AG08396 (cell line): ENCODE measurements at places on chromosomes 4 and X.
A peak's percentile ranks its signal among the peaks of the same experiment; 100 is the strongest.

- DNase-seq = no peak
These were observed 38.7 kb downstream of the NLGN3 start for GRCh38 chrX:71183341-71183740.

GRCh38 chr4:36152735-36153134 lies 91.6 kb downstream of the ARAP2 start:
- DNase-seq = no peak

DNA sequence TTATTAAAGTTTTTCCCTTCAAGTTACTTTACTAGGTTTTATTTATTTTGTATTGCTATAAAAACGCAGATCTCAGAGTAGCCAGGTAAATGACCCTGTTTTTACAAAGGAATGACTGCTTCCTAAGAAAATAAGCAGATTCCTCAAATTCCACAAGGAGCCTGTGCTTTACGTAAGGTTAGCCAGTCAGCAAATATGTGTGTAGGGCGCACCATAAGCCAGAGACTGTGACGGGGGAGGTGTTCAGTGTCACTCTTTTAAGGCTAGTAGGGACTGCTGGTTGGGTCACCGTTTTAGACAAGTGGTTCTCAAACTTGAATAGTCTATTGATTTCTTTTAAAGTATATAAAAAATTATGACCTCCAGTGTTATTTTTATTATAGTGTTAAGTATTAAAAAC lies 119.9 kb downstream of the ANK2 start:
- DNase-seq = no peak

GRCh38 chrX:101659601-101660063 lies at the start of gene ARMCX2:
Gene ARMCX2, minus strand, starts transcription at chrX:101659850. Its CDS starts 2,262 bp downstream, at chrX:101657588.
- DNase-seq = peak; percentile 66

DNA sequence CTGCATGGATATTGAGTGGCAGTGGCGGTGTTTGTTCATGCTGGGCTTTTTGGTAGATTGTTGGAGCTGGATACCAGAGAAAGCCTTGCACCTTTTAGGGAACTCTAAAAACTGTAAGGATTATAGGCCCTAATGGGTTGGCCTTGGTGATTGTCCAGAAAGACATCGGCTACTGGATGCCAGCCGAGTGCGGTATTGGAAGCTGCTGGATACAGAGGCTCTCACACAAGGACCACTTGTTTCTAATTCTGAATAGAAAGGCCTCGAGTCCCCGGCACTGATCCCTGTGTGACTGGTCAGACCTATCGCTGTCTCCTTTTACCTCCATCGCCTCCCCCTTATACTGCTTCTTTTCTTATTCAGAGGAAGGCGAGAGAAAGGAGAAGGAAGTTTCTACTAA lies 27.3 kb upstream of the SCOC start:
- DNase-seq = no peak

DNA sequence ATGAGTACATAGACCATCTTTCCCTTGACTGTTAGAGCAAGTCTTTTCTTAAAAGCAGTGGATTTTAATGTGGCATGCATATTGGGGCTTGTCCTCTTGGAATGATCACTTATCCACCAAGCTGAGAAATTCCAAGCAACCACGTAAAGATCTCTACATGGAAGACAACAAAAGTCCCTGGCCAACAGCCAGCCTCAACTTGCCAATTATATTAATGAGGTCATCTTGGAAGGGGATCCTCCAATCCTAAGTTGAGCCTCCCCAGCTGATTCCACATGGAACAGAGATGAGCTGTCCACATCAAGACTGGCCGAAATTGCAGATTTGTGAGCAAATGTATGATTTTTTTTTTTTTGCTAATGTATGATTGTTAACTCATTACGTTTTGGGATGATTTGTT lies 20.6 kb upstream of the FTHL17 start:
- DNase-seq = no peak

DNA sequence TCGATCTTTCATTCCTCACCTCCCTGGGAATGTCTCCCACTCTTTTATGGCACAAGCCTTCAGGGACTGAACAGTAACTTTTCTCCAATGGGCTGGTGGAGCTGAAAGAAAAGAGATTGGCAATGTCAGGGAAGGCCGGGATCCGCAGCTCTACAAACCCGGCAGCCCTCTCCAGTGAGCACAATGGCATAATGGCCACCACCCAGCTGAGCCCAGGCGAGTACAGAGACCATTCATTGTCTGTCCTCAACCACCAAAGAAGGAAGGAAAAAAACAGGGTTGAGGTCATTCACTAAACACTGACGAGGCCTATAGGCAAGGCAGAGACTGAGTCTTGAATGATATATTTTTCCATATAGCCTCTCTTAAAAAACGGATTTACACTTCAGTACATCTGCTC lies 3.6 kb downstream of the GEMIN8 start:
- no peak for DNase-seq

GRCh38 chr4:187739771-187740170 lies 255.8 kb upstream of the ZFP42 start:
- no peak for DNase-seq

DNA sequence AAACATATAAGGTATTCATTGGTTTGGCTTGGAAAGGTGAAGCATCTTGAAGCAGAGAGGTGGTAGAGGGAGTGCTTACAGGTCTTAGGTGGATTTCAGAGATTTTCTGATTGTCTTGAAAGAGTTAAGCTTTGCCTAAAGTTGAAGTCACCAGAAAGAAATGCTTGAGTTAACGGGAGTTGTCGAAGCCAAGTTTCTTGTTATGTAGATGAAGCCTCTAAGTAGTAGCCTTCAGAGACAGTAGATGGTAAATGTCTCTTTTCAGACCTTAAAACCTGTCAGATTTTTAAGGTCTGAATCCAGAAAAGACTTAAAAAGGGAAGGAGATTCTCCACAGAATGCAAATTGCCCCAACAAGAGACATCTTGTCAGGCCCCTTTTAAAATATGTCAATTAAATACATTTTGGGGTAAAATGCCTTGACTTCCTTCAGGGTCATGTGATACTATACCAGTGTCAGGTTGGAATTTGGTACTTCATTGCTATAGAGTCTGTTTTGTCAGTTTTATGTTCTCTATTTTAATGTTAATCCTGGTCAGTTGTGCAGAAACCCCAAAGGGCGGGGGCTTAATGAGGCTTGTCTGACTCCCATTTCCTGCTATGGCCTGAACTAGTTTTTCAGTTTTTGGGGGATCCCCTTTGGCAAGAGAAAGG lies 81.0 kb downstream of the PCDH18 start:
- DNase-seq = no peak

GRCh38 chr4:23235628-23236390 lies 543.1 kb downstream of the GBA3 start:
- no peak for DNase-seq

DNA sequence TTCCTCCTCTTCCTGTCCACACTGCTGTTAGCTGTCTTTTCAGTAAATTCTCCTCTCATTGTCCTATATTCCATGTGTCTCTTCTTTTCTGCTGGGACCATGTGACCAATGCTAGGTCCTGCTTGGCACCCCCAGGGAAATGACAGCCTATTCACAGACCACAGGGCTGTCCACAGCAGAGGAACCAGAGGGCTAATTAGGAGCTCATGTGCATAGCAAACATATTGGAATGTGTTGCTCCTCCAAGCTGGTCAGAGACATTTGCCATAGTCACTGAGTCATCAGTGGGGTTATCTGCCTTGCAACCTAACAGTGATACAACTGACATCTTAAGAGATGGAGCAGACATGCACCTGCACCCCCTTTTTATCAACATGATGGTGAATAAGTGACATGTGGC lies 67.9 kb upstream of the PUDP start:
- DNase-seq = peak; percentile 33

DNA sequence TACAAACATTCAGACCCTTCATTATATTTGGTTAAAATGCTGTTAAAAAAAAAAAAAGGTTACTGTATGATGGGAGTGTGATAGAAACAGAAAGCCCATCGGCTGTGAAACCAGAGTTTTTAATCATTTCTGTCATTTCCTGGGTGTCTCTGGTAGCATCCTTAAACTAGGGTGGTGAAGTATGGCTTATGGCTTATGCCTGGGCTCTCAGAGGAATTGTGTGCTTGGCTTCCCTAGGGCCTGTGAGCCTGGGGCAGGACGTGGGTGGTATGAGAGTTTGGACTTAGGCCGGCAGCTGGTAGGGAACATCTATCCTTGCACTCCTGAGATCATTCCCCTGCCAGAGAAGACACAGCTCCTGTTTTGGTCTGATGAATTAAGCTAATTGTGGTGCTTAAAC lies 52.2 kb downstream of the DCUN1D4 start:
- DNase-seq = no peak

DNA sequence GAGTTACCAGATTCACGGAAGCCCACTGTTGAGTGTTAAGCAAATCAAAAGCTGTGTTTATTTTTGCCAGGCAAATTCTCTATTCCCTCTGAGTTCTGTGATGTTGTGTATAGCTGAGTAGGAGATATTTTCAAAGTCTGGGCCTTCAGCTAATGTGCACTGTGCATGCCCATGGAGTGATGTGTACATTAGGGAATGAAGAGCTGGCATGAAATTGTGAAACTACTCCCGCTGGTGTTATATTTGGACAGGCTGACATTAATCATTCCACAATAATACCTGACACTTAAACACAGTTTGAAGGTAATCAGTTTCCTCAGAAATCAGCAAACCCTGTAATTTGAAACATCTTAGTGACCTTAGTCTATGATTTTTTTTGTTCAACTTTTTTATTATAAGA lies 88.1 kb upstream of the MBNL3 start:
- DNase-seq = no peak

DNA sequence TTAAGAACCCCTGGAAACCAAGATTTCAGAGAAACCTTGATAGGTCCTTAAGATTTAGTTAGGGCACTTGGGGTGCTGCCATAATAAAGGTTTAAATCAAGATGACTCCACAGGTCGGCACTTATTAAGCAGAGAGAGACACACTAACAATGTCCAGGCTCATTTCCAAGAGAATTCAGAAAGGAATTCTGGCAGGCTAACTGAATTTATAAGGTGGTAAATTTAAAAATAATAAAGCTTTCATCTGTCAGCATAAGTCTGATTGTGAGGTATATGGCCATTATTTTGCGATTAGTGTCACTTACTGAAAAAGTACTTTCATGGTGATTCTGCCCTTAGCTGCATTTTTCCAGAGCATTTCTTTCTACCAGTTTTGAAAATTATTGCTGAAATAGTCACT lies 472.7 kb downstream of the ARAP2 start:
- no peak for DNase-seq

DNA sequence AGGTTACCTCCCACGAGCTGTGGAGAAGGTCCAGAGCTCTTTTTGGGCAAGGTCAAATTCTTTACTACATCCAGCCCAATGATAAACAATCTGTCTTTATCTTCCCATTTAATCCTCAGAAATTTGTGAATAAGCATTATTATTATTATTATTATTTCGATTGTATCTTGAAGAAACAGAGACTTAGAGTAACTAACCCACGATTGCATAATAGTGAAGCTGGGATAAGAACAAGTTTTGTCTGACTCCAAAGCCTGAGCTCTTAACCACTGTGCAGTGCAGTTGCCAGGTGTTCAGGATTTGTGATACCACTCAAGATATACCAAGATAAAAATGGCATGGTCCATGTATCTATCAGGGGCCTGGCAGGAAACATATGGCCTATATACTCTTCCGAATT lies 166.5 kb upstream of the LDB2 start:
- no peak for DNase-seq

DNA sequence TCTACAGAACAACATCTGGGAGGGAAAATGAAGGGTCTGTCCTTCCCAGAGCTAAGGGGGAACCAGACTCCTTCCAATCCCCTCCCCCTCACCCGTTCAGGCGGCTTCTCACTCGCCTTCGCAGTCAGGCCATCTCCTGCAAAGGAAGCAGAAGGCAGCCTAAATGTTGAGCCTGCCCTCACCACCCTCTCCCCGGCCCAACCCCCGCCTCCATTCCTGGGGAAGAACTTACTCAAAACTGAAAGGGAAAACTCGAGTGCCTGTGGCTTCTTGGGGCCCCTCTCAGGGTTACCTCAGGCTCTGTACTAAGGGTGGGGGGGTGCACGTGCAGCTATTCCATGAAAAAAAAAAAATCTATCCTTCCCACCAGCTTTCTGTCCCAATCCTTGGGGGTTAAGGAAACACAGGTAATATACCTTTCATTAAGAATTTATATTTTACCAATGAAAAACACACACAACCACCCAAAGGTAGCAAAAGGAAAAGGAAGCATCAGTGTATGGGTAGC lies 2.4 kb downstream of the ZMYM3 start:
- no peak for DNase-seq

DNA sequence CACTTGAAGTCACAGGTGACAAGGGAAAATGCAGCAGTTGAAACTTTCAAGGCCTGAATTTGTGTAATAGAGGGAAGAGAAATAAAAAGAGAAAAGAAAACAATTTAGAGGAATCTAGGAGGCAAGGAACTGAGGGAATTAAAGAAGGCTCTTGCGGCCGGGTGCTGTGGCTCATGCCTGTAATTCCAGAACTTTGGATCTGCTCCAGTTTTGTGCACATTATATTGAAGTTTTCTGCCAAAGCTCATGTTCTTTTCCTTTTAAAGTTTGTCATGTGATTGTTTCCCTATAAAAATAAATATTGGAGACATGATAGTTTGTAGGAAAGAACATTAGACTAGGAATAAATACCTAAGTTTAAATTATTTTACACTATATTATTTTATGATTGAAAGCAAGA lies 433.9 kb upstream of the CPEB2 start:
- no peak for DNase-seq

GRCh38 chr4:152148057-152148456 lies 387.2 kb upstream of the GATB start:
- DNase-seq = no peak

DNA sequence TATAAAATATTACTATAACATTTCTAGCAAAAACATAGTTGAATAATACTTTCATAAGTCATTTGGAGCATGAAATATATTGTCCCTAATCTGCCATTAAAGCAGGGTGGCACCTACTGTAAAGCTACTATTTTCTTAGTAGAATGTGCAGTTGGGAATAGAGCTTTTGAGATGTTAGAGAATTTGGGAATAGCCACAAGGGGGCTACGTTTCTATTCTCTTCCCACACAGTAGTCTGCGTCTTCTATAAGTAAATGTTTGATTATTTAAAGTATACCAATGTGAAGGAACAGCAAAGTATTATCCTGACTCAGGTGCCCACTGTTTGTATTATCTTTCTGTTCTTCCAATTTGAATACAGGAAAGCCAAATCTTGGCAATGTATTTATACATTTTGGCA lies 323.2 kb upstream of the GIMD1 start:
- DNase-seq = no peak

- peak; percentile 25 for DNase-seq
These were observed 675 bp downstream of the PRIMPOL start for GRCh38 chr4:184649971-184650855.

DNA sequence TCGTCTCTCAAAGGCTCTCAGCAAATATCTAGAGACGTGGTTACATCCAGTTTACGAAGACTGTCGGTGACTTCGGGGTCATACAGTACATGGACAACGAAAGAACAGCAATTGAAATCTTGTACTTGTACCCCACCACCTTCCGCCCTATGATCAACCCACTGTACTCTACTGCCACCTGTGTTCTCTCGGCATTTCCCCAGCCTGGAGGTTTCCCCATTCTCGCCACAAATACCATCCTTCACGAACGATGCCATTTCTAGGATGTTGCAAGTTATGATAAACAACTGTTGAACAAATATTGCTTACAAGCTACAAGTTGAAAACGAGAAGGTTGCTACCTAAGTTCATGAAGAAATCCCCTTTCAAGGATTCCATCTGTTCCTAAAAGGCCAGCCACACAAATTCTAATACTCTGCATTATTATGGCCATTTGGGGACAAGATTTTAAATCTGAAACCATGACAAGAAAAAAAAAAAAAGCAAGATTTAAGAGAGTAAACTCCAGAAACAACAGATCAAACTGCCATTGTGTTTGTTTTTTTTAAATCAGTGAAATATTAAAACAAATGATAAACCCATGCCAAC lies 1.6 kb downstream of the APBB2 start:
- DNase-seq = peak; percentile 59
